ENCODE measurements at places on chromosomes 1 and 21.
A peak's percentile ranks its signal among the peaks of the same experiment; 100 is the strongest.

- no peak for DNase-seq
Measured at GRCh38 chr1:207463571-207463970, 9.4 kb downstream of the CR2 start.

DNA sequence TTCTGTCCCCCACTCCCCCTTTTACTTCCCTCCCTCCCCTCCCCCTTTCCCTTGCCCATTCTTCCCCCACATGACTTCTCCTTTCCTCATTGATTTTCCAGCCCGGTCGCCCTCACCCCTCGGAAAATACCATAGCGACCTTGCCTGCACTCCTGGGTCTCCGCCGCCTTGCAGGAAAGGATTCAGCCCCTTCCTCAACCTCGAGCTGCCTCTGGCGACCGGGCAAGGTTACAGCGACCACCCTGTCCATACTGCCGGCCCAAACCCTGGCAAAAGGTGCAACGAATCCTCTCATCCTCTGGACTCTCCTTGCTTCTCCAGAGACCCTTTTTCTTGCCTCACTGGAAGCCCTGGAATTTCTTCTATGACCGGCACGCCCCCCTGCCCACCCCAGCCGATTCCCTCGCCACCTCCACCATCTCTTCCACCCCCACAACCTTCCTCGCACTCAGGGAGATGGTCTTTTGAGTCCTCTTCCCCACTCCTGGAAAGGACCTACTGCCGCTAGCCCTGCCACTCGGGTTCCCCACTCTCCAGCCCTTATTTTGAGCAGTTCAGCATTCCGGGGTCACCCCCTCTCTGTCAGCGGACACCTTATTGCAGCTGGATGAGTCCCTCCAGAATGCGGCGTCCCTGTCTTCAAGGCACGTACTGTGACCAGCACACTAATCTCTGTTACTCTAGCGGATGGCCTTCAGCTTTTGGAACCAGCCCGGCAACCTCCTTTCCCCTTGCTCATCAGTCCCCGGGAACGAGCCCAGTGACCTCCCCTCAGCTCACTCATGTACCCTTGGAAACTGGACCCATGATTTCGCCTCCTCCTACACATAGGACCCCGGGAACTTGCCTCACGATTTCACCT lies 846 bp downstream of the NSUN4 start:
- DNase-seq: no peak

DNA sequence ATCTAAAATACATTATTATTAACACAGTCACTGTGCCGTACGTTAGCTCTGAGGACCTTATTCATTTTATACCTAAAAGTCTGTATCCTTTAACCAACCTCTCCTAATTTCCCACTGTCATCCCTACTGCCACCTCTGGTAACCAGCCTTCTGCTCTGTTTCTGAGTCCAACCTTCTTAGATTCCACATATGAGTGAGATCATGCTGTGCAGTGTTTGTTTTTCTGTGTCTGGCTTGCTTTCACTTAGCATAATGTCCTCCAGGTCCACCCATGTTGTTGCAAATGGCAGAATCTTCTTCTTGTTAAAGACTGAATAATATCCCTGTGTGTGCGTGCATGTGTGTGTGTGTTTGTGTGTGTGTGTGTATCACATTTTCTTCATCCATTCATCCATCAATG lies 64.2 kb downstream of the ETS2 start:
- DNase-seq: no peak

- no peak for DNase-seq
Measured at GRCh38 chr21:33734291-33734690, 92.0 kb downstream of the ITSN1 start.

DNA sequence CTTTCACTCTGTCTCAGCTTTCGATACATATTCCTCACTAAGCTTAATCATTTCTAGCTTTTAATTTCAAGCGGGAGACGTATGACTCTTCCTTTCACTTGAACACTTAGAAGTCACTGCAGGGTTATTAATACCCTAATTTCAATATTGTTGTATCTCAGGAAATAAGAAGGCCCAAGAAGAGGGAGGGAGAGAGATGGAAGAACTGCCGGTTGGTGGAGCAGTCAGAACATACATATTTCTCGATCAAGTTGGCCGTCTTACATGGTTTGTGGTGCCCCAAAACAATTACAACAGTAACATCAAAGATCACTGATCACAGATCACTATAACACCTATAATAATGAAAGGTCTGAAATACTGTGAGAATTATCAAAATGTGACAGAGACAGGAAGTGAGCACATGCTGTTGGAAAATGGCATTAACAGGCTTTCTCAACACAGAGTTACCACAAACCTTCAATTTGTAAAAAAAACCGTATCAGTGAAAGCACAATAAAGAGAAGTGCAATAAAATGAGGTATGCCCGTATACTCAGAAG lies 145.4 kb upstream of the HP1BP3 start:
- no peak for DNase-seq

- DNase-seq: no peak
Measured at GRCh38 chr1:24805534-24806301, 60.5 kb downstream of the CLIC4 start.

- DNase-seq: no peak
Measured at GRCh38 chr1:209749205-209749604, 6.6 kb upstream of the TRAF3IP3 start.

DNA sequence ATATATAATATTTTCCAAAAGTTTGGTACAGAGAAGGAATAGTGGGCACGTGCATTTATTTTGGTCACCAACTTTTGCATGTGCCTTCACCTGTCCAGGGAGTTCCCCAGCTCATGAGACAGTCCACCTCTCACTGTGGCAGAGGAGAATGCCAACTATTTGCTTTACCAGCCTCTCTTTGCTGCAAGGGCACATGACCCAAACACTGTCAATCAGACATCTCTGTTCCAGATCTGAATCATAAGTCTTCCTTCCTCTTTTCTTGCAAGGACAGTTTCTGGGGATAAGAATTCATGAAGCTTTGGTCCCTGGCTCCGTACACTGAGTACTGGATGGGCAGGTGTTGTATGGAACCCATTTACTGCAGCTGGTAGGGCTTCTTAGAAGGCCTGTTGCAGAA lies 38.6 kb downstream of the C1orf87 start:
- no peak for DNase-seq

GRCh38 chr1:58189453-58189852 lies 357.1 kb downstream of the OMA1 start:
- no peak for DNase-seq

DNA sequence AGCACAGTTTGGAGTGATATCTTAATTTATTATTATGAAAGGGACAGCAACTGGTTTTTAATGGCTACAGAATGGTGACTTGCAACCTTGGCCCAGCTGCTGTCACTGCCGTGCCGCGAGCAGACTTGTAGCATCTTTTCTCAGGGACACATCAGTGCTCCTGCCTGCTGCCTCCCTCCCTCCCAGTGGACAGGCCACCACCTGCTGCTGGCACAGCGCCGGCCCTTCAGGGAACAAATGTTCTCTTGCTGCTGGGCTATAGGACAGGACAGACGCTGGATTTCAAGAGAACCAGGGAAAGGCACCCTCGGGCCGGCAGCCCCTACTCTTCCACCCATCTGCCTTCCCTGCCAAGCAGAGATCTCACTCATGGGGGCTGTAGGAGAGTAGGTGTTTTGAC lies 413.8 kb upstream of the NFIA start:
- DNase-seq: no peak

GRCh38 chr1:41918450-41919043 lies at the start of gene HIVEP3:
HIVEP3 (minus strand) TSS chr1:41918922.
- no peak for DNase-seq

GRCh38 chr1:159040206-159040605 lies 30.5 kb downstream of the IFI16 start:
- DNase-seq: no peak

DNA sequence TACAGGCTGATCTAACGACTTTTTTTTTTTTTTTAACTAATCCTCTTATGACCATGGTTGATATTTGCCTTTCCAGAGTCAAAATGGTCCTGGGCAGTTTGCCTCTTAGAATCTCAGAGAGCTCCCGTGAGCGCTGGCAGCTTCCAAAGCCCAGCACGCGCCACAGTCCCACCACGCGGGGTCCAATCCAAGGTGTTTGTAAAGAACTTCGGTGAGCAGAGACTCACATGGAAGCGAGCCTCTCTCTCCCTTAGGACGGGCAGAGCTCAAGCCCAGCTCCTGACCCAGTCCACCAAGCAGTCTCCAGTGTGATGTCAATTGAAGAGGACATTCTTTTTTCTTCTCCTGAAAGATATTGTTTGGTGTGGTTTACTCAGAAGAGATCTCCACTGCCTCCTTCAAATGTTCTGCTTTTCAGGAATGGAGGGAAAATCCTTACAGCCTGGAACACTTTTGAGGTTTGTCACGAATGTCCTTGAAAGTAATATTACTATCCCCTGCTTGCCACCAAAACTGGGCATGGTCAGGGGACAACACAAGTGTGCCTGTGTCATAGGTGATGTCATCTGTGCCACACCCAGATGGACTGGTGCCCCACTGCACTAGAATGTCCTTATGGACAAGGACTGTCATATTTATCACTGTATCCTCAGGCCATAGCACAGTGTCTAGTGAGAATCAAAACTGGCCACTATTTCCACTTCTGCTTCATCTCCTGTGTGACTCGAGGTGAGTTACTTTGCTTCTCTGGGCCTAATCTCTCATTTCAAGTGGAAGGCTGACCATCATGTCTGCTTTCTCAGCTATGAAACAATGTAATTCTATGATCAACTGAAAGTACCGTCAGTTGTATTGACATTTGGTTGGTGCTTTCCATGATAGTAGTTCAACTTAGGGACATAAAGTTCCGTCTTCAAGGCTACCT lies 97.4 kb upstream of the EDEM3 start:
- no peak for DNase-seq

GRCh38 chr1:179510038-179510437 lies 65.7 kb downstream of the NPHS2 start:
- DNase-seq: no peak

DNA sequence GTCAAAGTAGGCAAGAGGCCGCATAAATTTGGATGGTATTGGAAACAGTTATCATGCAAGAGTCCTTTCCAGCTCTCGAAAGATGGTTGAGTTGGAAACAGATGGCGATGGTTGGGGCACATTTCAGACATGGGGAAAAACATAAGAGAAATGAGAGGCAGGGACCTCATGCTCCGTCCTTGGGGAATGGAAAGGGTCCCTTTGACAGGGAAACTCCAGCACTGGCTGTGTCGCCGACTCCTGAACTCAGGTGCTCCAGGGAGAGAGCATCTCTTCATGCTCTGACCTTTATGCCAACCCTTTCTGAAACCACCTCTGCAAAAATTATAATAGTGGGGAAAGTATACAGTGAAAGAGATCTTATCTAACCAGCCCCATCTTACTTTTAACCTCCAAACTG lies 36.8 kb upstream of the COL6A2 start:
- peak; percentile 21 for DNase-seq

DNA sequence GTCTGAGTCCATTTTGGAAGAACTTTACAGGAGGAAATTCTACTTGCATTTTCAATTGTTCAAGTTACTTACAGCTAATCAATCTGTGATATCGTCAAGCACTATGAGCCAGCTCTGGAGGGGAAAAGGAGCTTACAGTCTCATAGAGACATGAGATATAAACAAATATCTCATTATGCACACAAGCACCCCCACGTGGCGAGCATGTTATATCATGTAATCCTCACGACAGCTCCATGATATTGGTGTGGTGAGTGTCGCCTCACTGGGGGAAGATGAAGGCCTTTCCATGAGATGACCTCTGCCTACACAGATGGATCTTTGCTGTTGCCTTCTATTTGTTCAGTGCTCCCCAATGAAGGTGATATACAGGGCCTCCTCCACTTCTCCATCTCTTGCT lies 34.6 kb downstream of the TNR start:
- no peak for DNase-seq

DNA sequence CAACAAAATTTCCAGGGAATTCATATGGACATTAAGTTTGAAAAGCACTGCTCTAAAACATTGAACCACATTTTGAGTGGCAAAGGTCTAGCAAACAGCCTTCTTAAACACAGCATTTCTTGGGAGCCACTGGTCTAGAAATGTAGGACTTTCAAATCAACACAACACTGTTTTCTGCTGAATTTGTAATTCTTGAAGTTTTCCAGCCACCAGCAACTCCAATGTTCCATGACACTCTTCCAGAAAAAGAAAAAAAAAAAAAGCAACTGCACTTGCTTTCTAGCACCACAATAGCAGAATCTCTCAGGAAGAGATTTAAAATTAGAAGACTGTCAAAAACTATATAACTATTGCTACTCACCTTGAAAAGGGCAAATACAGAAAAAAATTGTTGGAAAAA lies 4.5 kb downstream of the SYDE2 start:
- no peak for DNase-seq

DNA sequence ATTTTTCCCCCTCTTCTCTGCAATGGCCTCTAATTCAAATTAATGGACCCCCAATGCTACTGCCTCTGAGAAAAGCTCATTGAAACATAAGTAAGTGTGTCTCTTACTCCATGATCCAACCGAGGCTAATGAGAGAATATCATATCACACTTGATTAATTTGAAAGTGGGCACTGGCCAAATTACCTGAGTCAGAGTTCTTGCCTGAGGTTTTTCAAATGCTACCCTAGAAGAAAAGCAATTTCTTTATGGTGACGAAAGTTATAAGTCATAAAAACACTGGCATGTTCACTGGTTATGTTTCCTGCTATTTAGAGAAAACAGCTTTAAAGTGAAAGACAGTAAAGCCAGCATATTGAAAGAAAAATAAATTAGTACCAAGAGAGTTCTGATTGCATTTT lies 368.8 kb upstream of the TMPRSS15 start:
- no peak for DNase-seq

GRCh38 chr1:23246274-23246673 lies 29.0 kb upstream of the HTR1D start:
- no peak for DNase-seq

GRCh38 chr1:17239420-17239819 lies 9.5 kb upstream of the PADI3 start:
- DNase-seq: no peak

DNA sequence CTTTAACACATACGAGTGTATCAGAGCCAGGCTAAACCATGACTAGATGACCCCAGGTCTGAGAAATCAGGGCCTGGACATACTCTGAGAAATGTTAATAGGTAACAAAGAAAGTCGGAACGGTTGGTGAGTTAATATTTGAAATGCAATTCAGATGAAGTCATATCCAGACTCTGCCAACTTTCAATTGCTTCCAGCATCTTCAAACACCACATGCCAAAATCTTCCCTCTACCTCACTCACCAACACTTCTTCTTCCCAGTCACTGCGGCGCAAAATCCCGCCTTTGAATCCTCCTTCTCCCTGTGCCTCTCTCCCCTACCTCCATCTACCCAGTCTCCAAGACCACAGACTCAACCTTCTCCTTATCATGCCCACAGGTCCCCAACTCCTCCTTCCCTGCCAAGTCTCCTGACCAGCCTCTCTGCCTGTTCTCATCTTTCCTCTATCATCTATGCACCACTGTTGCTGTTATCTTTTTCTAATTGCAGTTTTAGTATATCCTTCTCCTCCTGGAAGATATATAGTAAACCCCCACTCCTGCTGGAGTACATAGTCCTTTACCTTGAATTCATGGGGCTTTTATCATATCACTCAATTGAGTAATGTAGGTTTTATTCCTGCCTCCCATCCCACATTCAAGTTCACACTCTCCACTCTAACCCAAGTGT lies 41.3 kb downstream of the ZBTB18 start:
- DNase-seq: no peak
